ENCODE measurements at places on chromosomes 16 and 17.

DNA sequence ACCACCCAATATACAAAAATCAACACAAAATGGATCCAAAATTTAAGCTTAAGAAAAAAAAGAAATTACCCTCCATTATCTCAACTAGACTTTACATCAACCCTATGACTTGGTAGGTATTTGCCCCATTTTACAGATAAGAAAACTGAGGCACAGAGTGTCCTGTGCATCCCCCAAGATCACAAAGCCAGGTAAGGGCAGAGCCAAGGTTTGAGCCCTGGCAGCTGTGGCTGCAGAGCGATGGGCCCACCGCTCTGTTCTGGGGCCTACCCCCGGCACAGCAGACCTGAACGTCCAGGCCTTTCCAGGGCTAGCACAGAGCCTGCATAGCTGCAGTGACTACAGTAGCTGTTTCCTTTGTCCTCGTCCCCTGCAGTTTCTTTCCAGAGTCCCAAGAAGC, 417.6 kb downstream of the SOX9 start:
- DNase-seq: no peak

GRCh38 chr16:50699326-50700159, 6.1 kb downstream of the NOD2 start:
- no peak for DNase-seq

DNA sequence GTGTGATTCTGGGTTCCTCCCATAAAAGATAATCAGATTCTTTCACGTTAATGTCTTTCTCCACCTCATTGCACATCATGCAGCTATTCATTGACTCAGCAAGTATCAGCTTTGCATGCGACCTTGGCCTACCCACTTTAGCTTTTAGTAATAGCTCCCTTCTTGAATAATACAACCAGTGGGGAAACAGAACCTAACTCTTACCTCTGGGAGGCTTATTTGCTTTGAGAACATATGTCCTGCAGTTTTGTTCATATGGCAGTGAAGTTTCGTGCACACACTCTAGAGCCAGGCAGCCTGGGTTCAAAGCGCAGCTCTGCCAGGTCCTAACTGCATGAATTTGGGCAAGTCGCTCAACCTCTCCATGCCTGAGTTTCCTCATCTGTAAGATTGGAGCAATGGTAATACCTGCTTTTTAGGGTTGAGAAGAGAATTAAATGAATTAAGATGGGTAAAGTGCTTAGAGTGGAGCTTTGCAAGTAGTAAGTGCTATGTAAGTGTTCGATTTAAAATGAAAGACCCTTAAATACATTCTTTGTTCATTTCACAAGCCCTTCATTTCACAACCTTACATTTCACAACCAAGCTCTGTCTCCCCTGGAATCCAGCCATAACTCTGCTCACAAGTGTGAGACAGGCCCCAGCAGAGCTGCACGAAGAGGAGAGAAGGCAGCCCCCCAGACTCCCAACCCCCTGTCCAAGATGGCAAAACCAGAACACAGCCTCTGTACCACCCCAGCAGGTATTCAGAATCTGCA, 29.3 kb downstream of the MAPT start:
- DNase-seq: peak; percentile 16

GRCh38 chr16:21600031-21600773, 825 bp downstream of the METTL9 start:
- DNase-seq: peak; percentile 49

GRCh38 chr17:44546671-44547606, 10.3 kb upstream of the FZD2 start:
- peak; percentile 81 for DNase-seq

GRCh38 chr16:17117906-17118577, 352.7 kb downstream of the XYLT1 start:
- DNase-seq: no peak

DNA sequence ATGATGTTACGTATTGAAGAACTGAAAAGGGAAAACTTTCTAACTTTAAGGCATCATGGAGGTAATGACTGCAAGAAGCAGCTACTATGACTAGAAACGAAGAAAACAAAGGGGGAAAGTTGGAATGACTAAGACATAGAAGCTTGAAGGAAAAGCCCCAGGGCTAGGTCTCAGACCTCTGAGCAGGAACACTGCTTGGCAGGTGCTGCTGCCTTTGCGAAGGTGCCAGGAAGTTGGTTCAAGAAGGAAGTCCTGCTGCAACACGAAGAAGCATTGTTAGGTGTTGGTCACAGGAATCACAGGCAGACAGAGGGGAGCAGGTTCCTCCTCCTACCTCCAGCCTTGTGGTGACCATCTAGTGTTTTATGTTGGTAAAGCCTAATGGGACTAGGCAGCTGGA, 48.1 kb upstream of the HS3ST4 start:
- no peak for DNase-seq

GRCh38 chr16:82681592-82681991, 54.8 kb downstream of the CDH13 start:
- DNase-seq: no peak
